ENCODE measurements at places on chromosomes 6 and 20.
A peak's percentile ranks its signal among the peaks of the same experiment; 100 is the strongest.

DNA sequence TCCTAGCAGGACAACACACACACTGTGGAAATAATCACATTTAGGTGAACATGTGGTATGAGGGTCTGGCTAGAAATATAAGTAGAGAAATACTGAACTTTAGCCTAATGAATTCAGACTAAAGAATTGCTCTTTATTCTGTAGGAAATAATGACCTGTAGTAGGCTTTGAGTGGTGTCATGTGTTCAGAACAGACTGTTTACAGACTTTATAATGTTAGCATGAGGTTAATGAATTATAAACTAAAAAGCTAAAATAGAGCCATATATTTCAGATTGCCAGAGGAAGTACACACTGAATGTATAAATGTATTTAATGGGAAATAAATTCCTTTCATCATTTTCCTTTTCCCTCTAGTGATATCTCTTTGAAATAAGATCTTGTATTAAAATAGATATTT, 669.5 kb upstream of the EPHA7 start:
- H3K4me3 ChIP-seq, result no peak overlapping the region
- H3K4me1 ChIP-seq, result no peaks in the 10 kb centered on the region
- no peak for DNase-seq
- no peaks in the 10 kb centered on the region for H3K36me3 ChIP-seq
- no peak overlapping the region for H3K27ac ChIP-seq
- H3K27me3 ChIP-seq, result no peaks in the 10 kb centered on the region

DNA sequence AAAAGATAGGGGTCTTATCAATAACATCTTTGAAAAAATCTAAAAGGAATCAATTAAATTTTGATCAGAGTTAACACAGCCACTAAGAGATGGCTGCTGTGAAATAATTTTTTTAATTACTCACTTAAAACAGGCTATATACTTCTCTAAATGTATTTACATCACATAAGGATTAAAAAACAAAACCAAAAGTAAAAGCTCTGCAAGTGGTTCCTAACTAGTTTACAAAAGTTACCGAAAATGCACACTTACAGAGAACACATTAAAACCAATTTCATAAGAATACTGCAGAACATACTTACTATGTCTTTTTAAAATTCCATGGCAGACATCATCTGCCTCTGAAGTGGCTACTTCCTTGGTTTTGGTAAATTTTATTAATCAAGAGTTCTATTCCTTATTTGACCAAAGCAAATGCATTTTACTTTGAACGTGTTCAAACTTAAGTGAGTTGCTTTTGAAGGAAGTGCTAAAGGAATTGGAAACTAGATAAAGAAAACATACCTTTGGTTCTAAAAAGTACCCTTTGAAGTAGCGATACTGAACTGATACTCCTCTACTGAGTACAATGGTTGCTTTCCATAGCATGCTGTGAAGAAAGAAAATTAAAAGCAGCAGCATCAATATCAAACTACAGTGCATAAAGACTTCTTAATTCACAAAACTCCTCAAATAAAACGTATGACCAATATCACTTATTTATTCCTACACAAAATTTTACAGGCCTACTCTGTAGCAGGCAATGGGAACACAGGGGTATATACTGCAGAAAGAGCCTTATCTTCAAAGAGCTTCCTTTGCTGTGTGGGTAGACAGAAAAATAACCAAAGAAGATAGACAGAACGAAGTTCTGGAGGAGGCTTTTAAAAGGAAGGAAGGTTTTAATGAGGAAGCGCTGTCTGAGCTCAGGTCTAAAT, 157.1 kb upstream of the SHLD1 start:
- H3K36me3 ChIP-seq, result no peaks in the 10 kb centered on the region
- peak; percentile 36 for DNase-seq
- H3K27ac ChIP-seq, result peak overlapping the region; percentile 75

DNA sequence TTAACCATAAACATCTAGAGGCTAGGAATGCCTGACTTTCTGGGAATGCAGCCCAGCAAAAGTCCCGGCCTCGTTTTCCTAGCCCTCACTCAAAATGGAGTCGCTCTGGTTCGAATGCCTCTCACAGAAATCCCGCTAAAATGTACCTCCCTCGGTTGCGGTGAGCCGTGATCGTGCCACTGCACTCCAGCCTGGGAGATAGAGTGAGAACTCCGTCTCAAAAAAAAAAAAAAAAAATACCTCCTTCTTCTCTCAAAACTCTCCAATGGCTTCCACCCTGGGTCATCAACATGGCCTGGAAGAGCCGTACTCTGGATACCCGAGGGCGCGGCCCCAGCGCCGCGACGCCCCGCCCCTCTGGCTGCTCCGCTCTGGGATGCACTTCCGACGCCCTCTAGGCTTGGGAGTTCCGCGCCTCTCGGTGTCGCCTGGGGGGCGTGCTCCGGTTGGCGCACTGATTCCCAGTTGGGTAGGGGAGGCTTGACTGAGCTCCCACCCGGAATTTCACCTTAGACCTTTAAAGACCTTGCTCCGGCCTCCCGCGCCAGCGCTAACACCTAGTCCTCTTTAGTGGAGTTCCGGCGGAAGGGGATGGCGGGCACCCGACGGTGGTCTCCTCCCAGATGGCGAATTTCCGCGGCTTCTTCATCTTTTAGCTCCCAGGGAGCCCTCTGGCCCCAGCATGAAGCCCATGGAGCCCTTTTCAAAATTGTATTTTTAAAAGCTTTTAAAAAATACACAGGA, 12.3 kb downstream of the HMGN4 start:
- H3K27me3 ChIP-seq, result no peaks in the 10 kb centered on the region
- peak overlapping the region; percentile 68 for H3K4me3 ChIP-seq
- 0 out of 2 replicates have a peak, but pooled peaks cover 6% of the 10 kb centered on the region for H3K36me3 ChIP-seq
- no peak for DNase-seq

DNA sequence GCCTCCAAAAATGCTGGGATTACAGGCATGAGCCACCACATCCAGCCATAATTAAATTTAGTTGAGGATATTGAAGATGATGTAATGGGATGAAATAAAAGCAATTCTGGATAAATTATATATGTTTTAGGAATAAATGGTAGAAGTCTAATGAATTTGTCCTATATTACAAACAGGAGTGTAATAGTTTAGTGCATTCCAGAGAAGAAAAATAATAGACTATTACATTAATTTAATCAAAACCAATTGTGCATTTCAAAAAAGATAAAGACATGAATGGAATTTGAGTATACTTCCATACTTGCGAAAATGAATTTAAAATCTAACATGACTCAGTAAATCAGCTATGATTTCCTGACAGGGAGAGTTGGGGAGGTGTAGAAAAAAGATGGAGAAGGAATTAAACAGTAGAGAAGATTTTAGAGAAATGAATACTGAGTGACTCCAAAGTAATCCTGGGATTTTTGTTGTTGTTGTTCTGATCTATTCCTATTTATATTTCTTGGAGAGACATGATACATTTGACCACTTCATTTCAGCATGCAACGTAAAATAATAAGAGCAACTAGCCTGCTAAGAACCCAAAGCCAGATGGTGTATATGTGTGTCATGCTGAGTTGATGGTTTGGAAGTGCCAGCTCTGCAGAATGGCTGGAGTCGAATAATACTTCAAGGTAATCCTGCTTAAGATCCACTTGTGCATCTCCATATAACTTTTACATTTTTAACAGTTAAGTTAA, 67.4 kb downstream of the AIG1 start:
- no peak overlapping the region for H3K27ac ChIP-seq
- H3K4me3 ChIP-seq, result no peak overlapping the region
- no peaks in the 10 kb centered on the region for H3K4me1 ChIP-seq
- no peaks in the 10 kb centered on the region for H3K36me3 ChIP-seq

DNA sequence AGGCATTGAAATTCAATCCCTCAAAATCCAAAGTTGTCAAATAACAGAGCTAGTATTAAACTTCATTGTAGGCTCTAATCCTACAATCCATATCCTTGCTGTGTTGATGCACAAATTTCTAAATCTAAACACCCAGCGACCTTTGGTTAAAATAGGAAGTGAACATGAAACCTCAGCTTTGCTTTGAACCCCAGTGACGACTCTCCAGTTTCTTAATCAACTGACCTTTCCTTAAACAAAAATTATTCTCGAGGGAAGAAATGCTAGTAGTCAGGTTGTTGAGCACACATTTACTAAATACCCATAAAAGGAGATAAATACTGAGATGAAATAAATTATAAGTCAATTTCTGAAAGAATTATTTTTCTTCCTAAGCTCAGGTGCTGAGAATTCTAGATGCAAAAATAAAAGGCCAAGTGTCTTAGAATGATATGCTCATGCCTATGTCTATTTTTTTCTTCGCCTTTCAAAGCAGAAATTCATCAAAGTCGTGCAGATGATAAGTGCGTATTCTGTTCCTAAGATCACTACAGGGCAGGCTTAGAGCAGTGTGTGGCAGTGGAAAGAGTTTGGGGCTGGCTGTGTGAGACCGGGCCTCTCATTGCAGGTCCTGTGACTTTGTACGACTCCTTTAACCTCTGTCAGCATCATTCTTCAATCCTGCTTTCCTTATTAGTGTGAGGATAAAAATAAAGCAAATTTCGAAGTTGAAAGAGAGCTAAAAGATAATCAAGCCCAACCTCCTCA, 208.7 kb downstream of the PRL start:
- H3K27ac ChIP-seq, result no peak overlapping the region
- DNase-seq, result no peak

- H3K36me3 ChIP-seq, result no peaks in the 10 kb centered on the region
- no peak overlapping the region for H3K4me3 ChIP-seq
These were observed 38.9 kb upstream of the SNAP25 start for GRCh38 chr20:10179574-10180298.

GRCh38 chr6:122136386-122136785, 263.1 kb upstream of the HSF2 start:
- no peaks in the 10 kb centered on the region for H3K27me3 ChIP-seq
- H3K4me1 ChIP-seq, result no peaks in the 10 kb centered on the region
- no peaks in the 10 kb centered on the region for H3K36me3 ChIP-seq

- peaks cover 60% of the 10 kb centered on the region for H3K27me3 ChIP-seq
- peaks cover 11% of the 10 kb centered on the region for H3K4me1 ChIP-seq
- no peak overlapping the region for H3K4me3 ChIP-seq
These were observed 4.8 kb downstream of the SLC32A1 start for GRCh38 chr20:38728911-38729642.

GRCh38 chr6:12457094-12457493, 166.9 kb downstream of the EDN1 start:
- no peaks in the 10 kb centered on the region for H3K4me1 ChIP-seq
- no peak overlapping the region for H3K27ac ChIP-seq
- H3K4me3 ChIP-seq, result no peak overlapping the region
- DNase-seq, result no peak
- no peaks in the 10 kb centered on the region for H3K27me3 ChIP-seq

DNA sequence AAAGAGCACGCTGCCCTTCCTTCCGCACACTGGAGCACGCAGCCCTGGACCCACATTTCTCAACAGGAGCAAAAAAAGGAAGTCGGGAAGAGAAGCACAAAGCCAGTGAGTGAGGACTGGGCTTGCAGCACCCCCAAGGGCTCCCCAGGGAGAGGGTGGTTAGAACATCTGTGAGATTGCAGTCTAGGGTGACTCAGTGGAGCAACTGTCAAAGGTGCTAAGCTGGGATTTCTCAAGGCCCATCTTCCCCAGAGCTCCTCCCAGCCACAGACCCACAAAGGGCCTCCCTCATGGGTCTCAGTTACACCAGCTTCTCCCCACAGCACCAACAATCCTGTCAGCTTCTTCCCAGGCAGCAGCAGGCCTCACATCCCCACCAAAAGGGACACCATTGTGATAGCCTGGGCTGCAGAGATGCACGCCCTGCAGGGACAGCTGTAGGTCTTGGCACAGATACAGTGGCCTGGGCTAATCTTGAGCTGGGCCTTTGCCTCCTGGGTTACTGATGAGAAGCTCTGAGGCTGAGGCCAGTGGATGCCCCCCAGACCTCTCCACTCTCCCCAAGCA, 39.6 kb upstream of the CD93 start:
- no peaks in the 10 kb centered on the region for H3K27me3 ChIP-seq
- no peaks in the 10 kb centered on the region for H3K4me1 ChIP-seq
- no peak for DNase-seq
- no peaks in the 10 kb centered on the region for H3K36me3 ChIP-seq
- no peak overlapping the region for H3K27ac ChIP-seq
- H3K4me3 ChIP-seq, result no peak overlapping the region

DNA sequence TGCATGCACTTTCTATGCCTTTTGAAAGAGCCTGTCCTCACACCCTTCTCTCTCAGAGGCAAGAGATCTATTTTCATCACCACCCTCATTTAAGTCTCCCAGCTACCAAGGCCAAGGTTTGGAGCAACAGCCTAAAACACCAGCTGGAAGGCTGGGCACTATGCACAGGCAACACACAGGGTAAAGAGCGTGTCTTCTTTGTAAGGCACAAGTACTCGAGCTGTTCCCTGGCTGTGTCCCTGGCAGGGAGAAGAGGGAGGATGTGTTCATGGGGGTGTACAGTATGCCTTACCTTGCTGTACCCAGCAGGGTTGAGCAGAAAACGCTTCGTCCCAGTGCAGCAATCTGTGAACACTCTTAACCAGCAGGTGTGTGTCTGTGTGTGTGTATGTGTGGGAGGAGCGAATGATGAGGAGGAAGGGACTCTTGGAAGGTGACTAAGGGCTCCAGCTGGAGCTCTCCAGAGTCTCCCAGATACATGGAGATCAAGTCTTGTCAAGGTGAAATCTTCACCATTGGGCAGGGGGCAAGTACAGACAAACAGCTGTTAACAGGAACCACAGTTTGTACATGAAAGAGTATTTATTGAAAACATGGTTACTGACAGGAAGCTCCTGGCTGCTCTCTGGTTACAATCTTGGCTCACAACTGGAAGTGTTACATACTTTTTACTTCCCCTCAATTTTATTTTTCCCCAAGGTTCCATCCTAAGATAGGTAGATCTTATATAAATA, 40.8 kb downstream of the ELMO2 start:
- no peaks in the 10 kb centered on the region for H3K27me3 ChIP-seq
- no peak overlapping the region for H3K27ac ChIP-seq
- no peaks in the 10 kb centered on the region for H3K36me3 ChIP-seq
- peaks cover 11% of the 10 kb centered on the region for H3K4me1 ChIP-seq
- no peak overlapping the region for H3K4me3 ChIP-seq
- no peak for DNase-seq

- H3K4me1 ChIP-seq, result peaks cover 43% of the 10 kb centered on the region
- peak overlapping the region; percentile 83 for H3K4me3 ChIP-seq
- peak overlapping the region; percentile 43 for H3K27ac ChIP-seq
- no peaks in the 10 kb centered on the region for H3K36me3 ChIP-seq
These were observed 653 bp downstream of the NAA20 start for GRCh38 chr20:20017844-20018185.

- H3K27me3 ChIP-seq, result no peaks in the 10 kb centered on the region
- H3K36me3 ChIP-seq, result no peaks in the 10 kb centered on the region
- no peak overlapping the region for H3K4me3 ChIP-seq
- H3K27ac ChIP-seq, result no peak overlapping the region
- H3K4me1 ChIP-seq, result no peaks in the 10 kb centered on the region
- DNase-seq, result no peak
These were observed 394.7 kb downstream of the THBS2 start for GRCh38 chr6:168858926-168859325.

DNA sequence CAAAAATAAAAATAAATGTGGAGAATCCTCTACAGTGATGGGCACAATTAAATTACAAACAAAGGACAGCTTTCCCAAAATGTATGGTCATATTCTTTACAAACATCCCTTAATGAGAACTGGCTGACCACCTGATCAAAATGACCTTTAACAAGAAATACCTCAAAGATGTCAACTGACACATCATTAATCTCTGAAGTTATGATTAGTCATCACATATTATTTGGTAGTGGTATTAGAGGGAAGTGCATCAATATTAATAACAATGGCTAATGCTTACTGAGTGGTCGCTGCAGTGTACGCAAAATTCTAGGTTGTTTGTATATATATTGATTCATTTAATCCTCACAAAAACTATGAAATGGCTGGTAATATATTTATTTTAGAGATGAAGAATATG, 340.6 kb downstream of the GJA1 start:
- H3K27ac ChIP-seq, result no peak overlapping the region
- H3K36me3 ChIP-seq, result no peaks in the 10 kb centered on the region
- H3K4me1 ChIP-seq, result peaks cover 8% of the 10 kb centered on the region

Data from MM.1S (cell line).